Cardiac septum (tissue), 1 donor: ENCODE measurements at places on chromosomes 3 and 15.

DNA sequence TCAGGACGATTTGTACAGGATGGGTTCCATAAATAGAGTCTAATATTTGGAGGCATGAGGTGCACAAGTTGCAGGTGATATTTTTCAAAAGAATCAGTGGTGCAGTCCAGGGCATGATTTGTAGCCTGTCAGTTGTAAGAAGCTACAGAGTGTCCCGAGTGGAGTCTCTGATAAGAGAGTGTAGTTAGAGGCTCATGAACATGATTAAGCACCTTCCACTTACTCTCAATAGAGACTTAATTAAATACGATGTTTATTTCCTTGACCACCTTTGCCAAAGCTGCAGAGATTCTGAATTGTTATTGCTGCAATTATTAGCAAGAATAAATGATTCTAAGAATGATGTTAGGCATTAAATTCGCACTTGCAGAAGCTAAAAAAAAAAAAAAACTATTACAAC is 218.4 kb upstream of the LRTM1 start:
- no peak for DNase-seq

GRCh38 chr3:57007521-57008460 is 52.7 kb upstream of the SPATA12 start:
- no peak for DNase-seq

DNA sequence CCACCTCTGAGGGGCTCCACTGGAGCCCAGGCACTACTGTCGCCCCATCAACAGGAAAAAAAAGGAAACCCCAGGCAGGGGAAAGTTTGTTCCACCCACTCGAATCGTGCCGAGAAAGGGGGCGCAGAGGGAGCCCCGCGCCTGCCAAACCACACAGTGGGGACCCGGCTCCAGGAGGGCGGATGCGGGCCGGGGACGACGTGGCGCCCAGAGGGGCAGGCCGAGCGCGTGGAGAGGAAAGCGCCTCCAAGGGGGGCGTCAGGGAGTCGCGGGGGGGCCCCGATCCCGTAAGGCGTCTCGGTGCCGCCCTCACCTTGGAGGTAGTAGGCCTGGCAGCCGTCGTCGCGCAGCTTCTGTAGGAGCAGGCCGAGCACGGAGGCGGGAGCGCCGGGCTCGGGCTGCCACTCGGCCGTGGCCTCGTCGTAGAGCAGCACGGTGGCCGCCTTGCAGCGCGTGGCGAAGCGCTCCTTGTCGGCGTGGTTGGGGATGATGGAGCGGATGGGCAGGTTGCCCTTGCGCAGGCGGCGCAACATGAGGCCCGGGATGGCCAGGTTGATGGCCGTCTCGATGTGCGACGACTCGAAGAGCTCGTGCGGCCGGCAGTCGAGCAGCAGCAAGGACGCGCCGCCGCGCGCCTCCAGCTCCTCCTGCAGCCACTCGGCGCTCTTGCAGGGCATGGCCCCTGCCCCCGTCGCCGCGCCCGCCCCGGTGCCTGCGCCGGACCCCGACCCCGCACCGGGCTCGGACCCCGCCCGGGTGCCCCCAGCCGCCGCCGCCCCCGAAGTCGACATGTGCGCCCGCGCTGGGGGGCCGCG is 627 bp downstream of the DUSP7 start:
- no peak for DNase-seq

GRCh38 chr3:138003069-138003468 is 6.9 kb upstream of the CLDN18 start:
- no peak for DNase-seq

DNA sequence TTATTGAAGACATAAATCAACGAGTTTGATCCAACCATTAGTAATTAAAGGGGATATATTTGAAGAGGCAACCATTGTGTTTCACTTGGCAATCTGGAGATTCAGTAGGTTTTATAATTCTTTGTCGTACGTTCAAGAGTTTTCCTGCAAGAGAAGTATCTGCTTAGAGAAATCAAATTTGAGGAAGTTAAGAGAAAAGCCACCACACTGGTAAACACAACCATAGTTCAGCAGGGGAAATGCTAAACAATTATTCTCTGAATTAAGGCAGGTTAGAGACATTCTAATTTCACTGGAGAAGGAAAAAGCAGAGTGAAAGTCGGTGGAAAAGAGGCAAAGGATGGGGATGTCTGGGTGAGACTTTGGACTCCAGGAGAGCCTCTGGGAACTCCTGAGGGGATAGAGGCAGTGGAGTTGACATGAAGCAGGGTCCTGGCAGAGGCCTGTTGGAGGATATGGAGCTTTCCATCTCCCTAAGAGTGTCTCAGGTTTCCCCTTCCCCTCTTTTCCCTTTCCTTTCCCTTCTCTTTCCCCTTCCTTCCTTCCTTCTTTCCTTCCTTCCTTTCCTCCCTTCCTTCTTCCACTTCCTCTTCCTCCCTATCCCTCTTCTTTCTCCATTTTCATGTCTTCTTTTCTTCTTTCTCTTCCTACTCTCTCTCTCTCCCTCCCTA is 26.5 kb downstream of the SPINK8 start:
- DNase-seq: no peak

- no peak for DNase-seq
Measured at GRCh38 chr3:134675726-134676256, 25.0 kb upstream of the KY start.
